ENCODE measurements at places on chromosomes 4 and X.

GRCh38 chr4:173684223-173684622 is 154.2 kb upstream of the HAND2 start:
- no peak for DNase-seq

- DNase-seq, result no peak
Measured at GRCh38 chr4:142500966-142501365, 345.1 kb downstream of the INPP4B start.

DNA sequence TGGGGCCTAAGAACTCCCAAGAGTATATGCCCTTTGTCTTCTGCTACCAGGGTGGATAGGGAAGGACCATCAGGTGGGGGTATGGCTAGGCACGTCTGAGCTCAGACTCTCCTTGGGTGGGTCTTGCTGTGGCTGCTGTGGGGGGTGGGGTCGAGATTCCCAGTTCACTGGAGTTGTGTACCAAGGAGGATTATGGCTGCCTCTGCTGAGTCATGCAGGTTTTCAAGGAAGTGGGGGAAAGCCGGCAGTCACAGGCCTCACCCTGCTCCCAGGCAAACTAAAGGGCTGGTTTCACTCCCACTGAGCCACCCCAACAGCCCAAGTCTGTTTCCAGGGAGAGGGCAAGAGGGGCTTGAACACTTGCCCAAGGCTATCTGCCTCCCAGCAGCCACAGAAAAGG is 249.7 kb downstream of the NR3C2 start:
- no peak for DNase-seq

- no peak for DNase-seq
Measured at GRCh38 chrX:121000589-121000988, 15.0 kb upstream of the CT47A1 start.

- no peak for DNase-seq
Measured at GRCh38 chr4:81084029-81084428, 53.5 kb downstream of the BMP3 start.

DNA sequence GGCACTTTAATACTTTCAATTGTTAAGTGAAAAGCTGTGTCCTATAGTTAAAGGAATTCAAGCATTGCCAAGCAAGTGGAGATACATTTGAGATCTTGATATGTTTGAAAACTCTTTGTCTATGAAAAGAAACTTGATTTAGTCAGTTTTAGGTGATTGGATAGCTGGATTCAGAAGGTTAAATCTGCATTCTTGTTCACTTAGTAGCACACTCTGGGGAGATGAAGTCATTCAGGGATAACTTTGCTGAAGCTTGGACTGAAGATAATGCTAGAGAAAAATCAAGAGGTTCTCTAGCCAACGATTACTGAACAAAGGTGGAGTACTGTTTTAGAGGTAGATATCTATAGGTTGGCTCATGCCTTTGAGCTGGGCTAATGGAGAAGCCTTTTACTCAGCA is 90.6 kb downstream of the DCAF8L2 start:
- no peak for DNase-seq

DNA sequence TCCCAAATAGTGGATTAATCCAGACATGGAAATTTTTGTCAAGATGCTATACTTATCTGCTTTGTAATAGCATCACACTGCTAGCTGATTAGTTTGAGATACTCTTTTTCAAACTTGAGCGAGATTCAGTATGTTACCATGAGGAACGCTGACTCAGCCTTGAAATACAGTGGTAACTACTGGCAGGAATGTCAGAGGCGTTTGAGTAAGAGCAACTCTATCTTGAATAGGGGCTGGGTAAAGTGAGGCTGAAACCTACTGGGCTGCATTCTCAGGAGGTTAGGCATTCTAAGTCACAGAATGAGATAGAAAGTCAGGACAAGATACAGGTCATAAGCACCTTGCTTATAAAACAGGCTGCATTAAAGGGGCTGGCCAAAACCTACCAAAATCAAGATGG is 2519.6 kb downstream of the ARAP2 start:
- no peak for DNase-seq

GRCh38 chrX:10726647-10727046 is 106.3 kb upstream of the MID1 start:
- no peak for DNase-seq

DNA sequence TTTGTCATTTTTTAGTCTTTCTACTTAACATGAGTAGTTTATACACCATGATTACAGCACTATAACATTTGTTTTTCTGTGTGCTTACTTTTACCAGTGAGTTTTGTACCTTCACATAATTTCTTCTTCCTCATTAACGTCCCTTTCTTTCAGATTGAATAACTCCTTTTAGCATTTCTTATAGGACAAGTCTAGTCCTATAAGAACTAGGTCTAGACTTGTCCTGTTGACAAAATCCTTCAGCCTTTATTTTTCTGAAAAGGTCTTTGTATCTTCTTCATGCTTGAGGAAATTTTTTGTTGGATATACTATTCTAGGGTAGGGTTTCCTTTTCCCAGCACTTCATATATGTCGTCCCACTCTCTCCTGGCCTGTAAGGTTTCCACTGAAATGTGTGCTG is 253.3 kb upstream of the ARHGAP24 start:
- no peak for DNase-seq

GRCh38 chrX:151919610-151920009 is 6.9 kb downstream of the MAGEA4 start:
- DNase-seq, result no peak

GRCh38 chrX:10900585-10901289 is 210.4 kb upstream of the HCCS start:
- DNase-seq, result no peak

DNA sequence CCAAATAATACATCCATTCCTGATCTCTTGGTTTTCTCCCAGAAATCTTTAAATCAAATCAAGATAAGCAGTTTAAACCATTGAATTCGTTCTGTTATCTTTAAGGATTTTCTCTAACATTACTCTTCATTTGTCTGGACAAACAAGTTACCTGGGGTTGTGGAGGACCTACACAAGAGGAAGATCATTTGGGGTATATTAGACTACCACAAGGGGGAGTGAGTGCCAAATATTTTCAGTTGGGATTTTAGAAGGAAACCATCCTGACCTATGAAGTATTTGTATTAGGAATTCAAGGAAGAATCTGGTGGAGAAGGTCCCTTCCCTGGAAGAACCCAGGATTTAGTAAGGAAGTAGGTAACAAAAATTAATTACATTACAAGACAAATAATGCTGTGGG is 12.0 kb upstream of the DCHS2 start:
- DNase-seq, result no peak

DNA sequence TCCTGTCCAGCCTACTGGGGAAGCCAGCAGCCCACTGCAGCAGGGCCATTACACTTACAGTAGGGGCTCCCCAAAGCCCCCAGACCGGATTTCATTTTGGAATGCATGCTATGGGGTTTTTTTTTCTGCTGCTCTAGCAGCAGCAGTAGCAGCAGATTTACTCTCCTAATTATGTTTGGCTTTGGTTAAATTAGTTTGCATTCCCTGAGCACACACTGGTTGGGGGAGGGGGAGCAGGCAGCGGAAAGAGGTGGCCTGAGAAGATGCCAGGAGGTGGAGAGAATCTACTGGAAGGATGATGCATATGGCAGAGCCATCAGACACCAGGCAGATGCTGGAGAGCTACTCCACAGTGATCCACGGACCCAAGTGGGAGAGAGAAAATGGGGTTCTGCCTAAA is 109.6 kb downstream of the LDB2 start:
- no peak for DNase-seq

DNA sequence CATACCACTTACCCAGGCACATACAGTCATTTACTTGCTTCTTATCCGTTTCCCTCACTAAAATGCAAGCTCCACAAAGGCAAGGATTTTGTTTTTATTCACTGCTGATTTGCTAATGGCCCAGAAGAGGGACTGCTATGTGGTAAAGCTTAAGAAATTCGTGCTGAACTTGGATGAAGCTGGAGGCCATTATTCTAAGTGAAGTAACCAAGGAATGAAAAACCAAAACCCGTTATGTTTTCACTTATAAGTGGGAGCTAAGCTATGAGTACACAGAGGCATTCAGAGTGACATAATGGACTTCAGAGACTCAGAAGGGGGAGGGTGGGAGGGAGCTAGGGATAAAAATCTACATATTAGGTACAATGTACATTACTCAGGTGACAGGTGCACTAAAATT is 47.2 kb downstream of the RAB33B start:
- DNase-seq, result no peak

GRCh38 chrX:130304587-130305368 is 34.9 kb upstream of the SLC25A14 start:
- no peak for DNase-seq

DNA sequence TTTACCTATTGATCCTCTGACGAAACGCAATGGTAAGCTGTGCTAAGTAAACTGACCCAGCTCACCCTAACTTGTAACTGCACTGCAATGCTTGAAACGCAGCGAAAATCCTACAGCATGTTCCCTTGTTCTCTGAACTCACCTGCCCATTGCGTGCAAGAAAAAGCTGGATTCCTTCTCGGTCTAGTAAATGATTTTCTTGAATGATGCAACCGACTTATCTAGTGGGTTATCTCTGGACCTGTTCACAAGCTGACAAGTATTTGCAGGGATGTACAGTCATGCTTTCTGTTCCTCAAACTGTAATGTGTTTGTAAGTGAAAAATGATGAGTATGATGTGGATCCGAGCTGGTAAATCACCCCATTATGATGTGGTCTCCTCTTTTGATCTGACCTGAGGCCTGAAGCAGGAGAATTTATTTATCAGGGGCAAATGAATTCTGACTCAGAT is 140.1 kb downstream of the BTC start:
- DNase-seq, result no peak

GRCh38 chrX:21966866-21967265 is 26.4 kb downstream of the SMS start:
- no peak for DNase-seq

- DNase-seq, result no peak
Measured at GRCh38 chr4:177079327-177079726, 230.3 kb upstream of the NEIL3 start.

DNA sequence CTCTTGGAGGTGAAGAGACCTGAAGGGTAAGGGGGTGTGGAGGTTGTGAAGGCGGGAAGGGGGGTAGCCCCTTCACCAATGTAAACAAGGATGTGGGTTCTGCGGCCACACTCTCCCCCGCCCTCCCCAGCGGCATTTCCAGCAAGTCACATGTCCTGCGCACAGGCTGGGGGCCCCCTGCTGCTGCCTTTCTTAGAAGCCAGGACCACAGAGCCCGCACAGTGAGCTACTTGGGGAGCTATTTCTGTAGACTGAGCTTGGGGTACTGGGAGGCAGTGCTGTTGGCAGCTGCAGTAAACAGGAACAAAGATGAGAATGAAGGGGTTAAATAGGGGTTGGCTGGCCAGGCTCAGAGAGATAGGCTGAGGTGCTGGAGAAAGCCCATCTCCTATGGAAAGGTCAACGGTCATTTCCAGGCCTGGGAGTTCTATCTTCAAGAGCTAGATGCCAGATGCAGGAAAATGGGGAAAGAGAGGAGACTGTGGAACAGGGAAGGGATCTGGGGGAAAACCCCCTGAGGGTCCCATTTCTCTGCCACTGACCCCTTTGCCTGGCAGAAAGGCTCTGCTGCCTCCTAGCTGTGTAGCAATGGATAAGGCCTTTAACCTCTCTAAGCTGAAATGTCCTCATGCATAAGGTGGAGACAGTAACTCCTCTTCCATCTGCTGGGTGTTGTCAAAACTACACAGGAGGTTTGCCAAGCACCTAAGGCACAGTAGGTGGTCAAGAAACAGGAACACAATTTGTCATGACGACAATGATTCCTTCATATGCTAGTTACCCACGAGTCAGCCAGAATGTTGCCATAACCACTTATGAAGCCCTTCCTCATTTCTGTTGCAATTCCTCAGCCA is 18.5 kb upstream of the PIM2 start:
- DNase-seq, result peak; percentile 78

- DNase-seq, result no peak
Measured at GRCh38 chr4:2330091-2331042, 68.5 kb upstream of the MXD4 start.

- no peak for DNase-seq
Measured at GRCh38 chrX:80511969-80512760, 91.9 kb downstream of the TENT5D start.

- DNase-seq, result no peak
Measured at GRCh38 chr4:37073226-37073840, 171.2 kb upstream of the NWD2 start.

- no peak for DNase-seq
Measured at GRCh38 chr4:42654631-42655268, 2.2 kb downstream of the ATP8A1 start.

DNA sequence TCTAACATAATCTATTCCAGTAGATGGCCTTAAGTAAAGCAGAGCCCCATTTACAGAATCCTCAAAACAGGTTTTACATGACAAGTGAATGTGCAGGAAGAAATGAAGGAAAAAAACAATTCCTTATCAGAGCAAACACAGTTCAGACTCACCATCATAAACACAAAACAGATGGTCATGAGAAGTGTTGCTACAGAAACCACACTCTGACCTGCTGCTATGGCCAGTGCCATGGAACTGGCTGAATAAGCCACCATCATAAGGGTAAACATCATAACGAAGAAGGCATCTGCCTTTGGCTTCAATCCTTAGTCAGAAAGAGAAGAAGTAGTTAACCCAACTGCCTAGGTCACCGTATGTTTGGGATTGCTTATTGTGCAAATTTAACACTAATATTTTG is 61.1 kb downstream of the ABCG2 start:
- DNase-seq, result no peak

- no peak for DNase-seq
Measured at GRCh38 chr4:155523358-155523757, 143.3 kb upstream of the GUCY1A1 start.
